ENCODE measurements at places on chromosomes 12 and 14. TPM values are rescaled to one million over a fixed set of nuclear protein-coding genes. Genes with fewer than 3 reads are reported as not detected.

DNA sequence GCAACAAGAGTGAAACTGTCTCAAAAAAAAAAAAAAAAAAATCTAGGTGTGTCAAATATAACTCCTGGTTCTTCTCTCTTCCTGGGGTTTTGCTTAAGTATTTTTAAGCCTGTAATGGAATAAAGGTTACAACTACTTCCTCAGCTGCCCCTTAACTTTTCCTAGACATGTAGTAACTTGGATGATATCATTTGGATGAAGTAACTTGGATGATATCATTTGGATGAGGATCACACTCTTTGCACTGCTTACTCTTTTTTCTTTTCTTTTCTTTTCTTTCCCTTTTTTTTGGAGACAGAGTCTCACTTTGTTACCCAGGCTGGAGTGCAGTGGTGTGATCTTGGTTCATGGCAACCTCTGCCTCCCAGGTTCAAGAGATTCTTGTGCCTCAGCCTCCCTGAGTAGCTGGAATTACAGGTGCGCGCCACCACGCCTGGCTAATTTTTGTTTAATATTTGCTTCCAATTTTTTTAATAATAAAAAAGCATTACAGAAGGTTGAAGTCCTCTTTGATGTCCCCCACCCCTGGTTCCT, 775 bp upstream of the FAM186A start:
- peaks cover 4% of the 10 kb centered on the region for H3K36me3 ChIP-seq
- DNase-seq, result no peak
- peaks cover 4% of the 10 kb centered on the region for H3K27me3 ChIP-seq
- peak overlapping the region; percentile 43 for H3K27ac ChIP-seq
- no peak overlapping the region for H3K4me3 ChIP-seq
- peaks cover 32% of the 10 kb centered on the region for H3K4me1 ChIP-seq

- H3K4me3 ChIP-seq, result no peak overlapping the region
- H3K27ac ChIP-seq, result no peak overlapping the region
- DNase-seq, result peak; percentile 1
- peaks cover 15% of the 10 kb centered on the region for H3K4me1 ChIP-seq
- no peaks in the 10 kb centered on the region for H3K36me3 ChIP-seq
Observed at GRCh38 chr12:20629414-20630156, 65.5 kb upstream of the SLCO1C1 start.

NAB2 gene
- total RNA-seq, result 35.7 TPM

GRCh38 chr14:92487513-92488133, 26.0 kb upstream of the RIN3 start:
- peaks cover 15% of the 10 kb centered on the region for H3K4me1 ChIP-seq
- DNase-seq, result no peak
- no peaks in the 10 kb centered on the region for H3K36me3 ChIP-seq
- no peak overlapping the region for H3K27ac ChIP-seq
- H3K27me3 ChIP-seq, result peaks cover 7% of the 10 kb centered on the region

CNIH1 gene
- 225 TPM for total RNA-seq

CNTN1 gene
- total RNA-seq, result not detected

NINJ2 gene
- not detected for total RNA-seq

GRCh38 chr12:12138203-12139154, 67.7 kb downstream of the BCL2L14 start:
- H3K27me3 ChIP-seq, result no peaks in the 10 kb centered on the region
- DNase-seq, result no peak
- no peak overlapping the region for H3K27ac ChIP-seq

DDX51 gene
- 18.3 TPM for total RNA-seq

- no peak for DNase-seq
- H3K36me3 ChIP-seq, result peaks cover 25% of the 10 kb centered on the region
- H3K27ac ChIP-seq, result no peak overlapping the region
- no peak overlapping the region for H3K4me3 ChIP-seq
Observed at GRCh38 chr12:124013073-124013472, 40.1 kb downstream of the ZNF664 start.

NTF3 gene
- total RNA-seq, result 9.0 TPM

DNA sequence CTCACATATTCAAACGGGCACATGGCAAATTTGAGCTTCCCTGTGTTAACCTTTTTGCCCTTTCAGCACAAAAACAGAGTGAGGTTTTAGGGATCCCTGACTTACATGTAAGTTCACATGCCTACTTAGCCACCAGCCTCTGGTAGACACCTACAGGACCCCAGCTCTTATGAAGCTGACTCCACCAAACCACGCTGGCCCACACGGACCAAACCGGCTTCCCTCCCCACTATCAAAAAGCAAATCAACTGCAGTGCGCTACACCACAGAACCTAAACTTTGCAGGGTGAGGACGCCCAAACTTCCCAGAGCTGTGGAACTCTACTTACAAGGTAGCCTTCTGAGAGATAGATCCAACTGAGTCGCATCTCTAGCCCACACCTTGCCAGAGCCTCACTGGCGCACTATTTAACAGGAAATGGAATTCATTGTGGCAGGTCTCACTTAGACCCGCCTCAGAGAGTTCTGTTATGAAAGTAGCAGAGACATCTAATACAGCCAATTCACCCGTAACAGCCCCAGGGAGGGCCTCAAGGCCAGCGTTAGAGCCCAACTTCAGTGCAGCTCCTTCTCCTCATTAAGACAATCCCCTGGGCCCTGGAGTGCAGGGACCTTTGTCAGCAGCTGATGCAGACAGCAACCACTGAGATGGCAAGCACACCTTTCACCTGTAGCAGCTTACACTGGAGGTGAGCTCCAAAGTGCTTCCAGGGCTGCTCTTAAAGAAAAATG, 49.2 kb downstream of the SH2B3 start:
- H3K4me3 ChIP-seq, result no peak overlapping the region
- peaks cover 67% of the 10 kb centered on the region for H3K4me1 ChIP-seq
- peaks cover 36% of the 10 kb centered on the region for H3K27me3 ChIP-seq
- peaks cover 41% of the 10 kb centered on the region for H3K36me3 ChIP-seq
- peak overlapping the region; percentile 73 for H3K27ac ChIP-seq

LMBR1L gene
- 25.3 TPM for total RNA-seq

DNA sequence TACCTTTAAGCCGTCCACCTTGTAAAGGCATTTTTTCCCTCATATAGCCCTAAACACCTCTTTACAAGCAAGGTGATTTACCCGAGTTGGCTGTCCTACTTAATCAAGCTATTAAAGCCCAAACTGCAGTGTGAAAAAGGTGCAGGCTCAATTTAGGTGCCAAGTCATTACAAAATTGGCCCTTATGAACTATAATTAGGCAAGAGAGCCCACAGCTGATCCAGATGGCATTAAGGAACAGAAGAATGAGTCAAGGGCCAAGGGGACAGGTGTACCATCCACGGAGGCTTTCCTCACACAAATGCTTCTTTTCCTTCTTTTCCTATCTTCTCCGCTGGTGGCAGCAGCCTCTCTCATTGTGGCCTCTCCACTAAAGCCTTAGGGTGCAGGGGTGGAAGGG, 90.5 kb downstream of the TTC8 start:
- H3K36me3 ChIP-seq, result no peaks in the 10 kb centered on the region
- no peak overlapping the region for H3K4me3 ChIP-seq
- H3K27me3 ChIP-seq, result peaks cover 9% of the 10 kb centered on the region
- DNase-seq, result no peak
- no peak overlapping the region for H3K27ac ChIP-seq
- H3K4me1 ChIP-seq, result peaks cover 10% of the 10 kb centered on the region

NFKBIA gene
- total RNA-seq, result 50.1 TPM

- peak overlapping the region; percentile 100 for H3K4me3 ChIP-seq
- DNase-seq, result no peak
- H3K36me3 ChIP-seq, result peaks cover 72% of the 10 kb centered on the region
- peak overlapping the region; percentile 72 for H3K27ac ChIP-seq
- H3K27me3 ChIP-seq, result no peaks in the 10 kb centered on the region
- H3K4me1 ChIP-seq, result peaks cover 86% of the 10 kb centered on the region
Observed at GRCh38 chr14:21262410-21262809, 6.8 kb downstream of the HNRNPC start.

- no peak overlapping the region for H3K4me3 ChIP-seq
- no peak overlapping the region for H3K27ac ChIP-seq
- peaks cover 33% of the 10 kb centered on the region for H3K4me1 ChIP-seq
Observed at GRCh38 chr12:80770958-80771357, 54.2 kb downstream of the MYF5 start.

DNA sequence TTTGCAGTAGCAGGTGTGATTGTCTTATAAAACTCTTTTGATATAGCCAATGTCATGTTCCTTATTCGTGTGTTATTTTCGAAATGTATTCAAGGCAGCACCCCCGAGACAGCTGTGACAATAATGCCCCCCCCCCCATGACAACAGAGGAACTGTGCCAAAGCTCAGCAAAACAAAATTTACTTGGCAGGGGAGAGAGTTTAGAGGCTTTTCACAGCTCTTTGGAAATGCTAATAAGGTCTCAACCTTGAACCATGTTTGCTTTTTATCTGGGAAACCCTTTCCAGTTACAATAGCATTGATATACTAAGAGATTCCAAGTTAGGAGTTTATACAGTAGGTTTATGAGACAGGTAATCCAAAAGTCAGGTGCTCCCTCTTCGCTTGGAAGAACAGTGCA, 56.4 kb upstream of the USP44 start:
- peaks cover 53% of the 10 kb centered on the region for H3K4me1 ChIP-seq
- no peak overlapping the region for H3K27ac ChIP-seq
- no peaks in the 10 kb centered on the region for H3K27me3 ChIP-seq
- DNase-seq, result no peak
- H3K4me3 ChIP-seq, result no peak overlapping the region

SLC25A3 gene
- 672 TPM for total RNA-seq

DNA sequence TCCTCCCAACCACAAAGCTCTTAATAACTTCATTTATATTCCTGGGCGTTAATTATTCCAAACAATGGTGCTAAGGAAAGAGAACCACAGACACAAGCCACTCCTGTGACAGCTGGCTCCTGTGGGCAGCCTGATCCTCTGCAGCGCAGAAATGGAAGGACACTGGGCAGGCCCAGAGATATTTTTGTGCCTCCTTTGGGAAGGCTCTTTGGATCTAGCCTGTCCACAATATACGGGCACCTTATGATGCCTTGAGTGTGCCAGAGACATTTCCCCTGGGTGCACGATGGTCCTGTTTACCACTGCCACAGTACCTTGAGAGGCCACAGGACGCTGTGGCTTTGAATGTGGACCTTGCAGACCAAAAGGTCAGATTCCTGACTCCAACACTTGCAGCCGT, 2.1 kb downstream of the ASB2 start:
- peaks cover 12% of the 10 kb centered on the region for H3K27me3 ChIP-seq
- no peaks in the 10 kb centered on the region for H3K36me3 ChIP-seq
- peaks cover 7% of the 10 kb centered on the region for H3K4me1 ChIP-seq
- no peak overlapping the region for H3K4me3 ChIP-seq

FAM222A gene
- total RNA-seq, result 0.64 TPM

DNA sequence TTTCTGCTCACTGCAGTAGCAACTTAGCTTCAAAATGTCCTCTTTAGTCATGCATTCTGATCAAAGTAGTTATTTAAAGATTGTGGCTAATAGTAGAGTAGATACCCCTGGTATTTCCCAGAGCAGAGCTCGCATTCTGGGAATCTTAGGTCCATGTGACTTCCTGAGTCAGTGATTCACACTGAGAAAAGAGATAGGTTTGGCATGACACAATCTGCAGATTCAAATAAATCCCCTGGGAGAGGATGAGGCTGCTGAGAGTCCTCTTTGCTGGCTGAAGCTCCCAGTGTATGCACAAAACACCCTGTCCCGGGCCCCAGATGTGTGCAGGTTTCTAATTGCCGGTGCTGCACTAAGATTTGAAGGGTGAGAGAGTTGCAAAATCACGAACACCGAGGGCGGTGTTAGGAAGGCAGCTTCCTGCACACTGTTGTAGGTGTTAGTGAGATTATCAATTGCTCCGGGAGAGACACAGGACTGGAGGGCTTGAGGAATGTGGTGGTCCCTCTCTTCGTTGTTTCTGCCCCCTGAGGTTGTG, 233.2 kb downstream of the NRXN3 start:
- DNase-seq, result no peak
- H3K4me1 ChIP-seq, result no peaks in the 10 kb centered on the region
- H3K4me3 ChIP-seq, result no peak overlapping the region
- H3K27ac ChIP-seq, result no peak overlapping the region
- H3K27me3 ChIP-seq, result no peaks in the 10 kb centered on the region

DNA sequence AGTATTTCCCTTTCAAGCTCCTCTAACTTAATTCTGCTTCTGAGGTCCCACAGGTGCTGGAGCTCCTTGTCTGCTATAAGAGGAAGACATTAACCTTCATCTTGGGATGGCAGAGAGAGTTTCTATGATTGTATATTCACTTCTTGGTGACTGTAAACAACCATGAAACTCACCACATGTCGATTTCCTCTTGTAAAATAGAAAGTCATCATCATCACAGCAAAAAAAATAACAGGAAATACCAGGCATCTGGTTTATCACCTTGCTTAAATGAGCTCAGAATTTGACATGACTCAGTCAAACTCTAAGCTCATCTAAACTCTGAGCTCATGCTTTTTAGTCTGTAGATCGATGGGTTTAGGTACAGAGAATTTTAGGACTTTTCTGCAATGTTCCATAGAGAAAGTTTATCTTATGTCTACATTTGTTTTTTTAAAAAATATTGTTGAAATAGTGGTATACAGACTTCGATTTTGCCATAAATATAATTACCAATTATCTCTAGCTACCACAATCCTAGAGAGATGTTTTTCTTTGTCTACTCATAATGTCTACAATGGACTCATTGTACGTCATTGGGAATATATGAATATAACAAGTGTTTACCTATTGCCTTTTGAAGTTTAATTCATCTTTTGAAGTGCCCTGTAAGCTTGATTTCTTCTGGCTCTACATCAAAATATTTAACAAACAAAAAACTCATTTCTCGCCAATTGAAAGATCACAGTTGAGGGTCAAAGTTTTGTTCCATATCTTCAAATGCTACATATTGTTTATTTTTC, 58.4 kb downstream of the IGF1 start:
- H3K4me1 ChIP-seq, result peaks cover 30% of the 10 kb centered on the region
- no peak overlapping the region for H3K27ac ChIP-seq
- H3K4me3 ChIP-seq, result no peak overlapping the region
- H3K27me3 ChIP-seq, result peaks cover 4% of the 10 kb centered on the region

CRIP1 gene
- total RNA-seq, result 8.8 TPM

- H3K4me1 ChIP-seq, result no peaks in the 10 kb centered on the region
- no peaks in the 10 kb centered on the region for H3K36me3 ChIP-seq
- no peak overlapping the region for H3K4me3 ChIP-seq
- no peaks in the 10 kb centered on the region for H3K27me3 ChIP-seq
- no peak for DNase-seq
Observed at GRCh38 chr14:104171029-104171697, 32.8 kb downstream of the KIF26A start.

NKX2-1 gene
- not detected for total RNA-seq

DNA sequence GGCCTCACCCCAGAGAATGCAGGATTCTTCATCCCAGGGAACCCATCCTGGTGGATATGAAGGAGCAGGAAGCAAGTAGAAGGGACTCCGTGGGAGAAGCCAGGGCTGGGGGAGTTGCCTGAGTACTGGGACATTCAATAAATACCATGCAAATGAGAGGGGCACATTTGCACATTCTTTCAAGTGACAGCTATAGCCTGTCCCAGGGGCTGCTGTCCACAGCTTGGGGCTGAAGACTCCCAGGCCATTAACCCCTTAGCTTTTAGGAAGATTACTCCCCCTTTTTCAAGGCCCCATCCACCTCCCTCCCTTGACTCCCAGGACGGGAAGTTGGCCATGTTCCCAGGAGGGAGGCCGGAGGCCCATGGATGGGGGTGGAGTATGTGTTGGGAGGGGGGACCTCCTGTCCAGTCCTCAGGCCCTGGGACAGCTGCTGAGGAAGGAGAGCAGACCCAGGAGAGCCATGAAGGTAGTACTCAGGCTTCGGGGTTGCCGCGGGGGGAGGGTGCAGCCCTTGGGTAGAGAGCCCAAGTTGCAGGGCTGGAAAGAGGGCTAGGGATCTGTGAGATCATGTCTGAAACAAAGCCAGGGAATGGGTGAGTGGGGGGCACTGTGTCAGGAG, 974 bp upstream of the TNS2 start:
- peak overlapping the region; percentile 97 for H3K27ac ChIP-seq
- peaks cover 10% of the 10 kb centered on the region for H3K27me3 ChIP-seq
- peak; percentile 43 for DNase-seq

- no peak overlapping the region for H3K27ac ChIP-seq
- peaks cover 3% of the 10 kb centered on the region for H3K27me3 ChIP-seq
- DNase-seq, result no peak
- H3K4me1 ChIP-seq, result no peaks in the 10 kb centered on the region
- H3K4me3 ChIP-seq, result no peak overlapping the region
Observed at GRCh38 chr14:104881369-104881979, 16.4 kb downstream of the CEP170B start.
